ENCODE measurements at places on chromosomes 11 and 22. TPM values are rescaled to one million over a fixed set of nuclear protein-coding genes. Genes with fewer than 3 reads are reported as not detected.

Gene OR4D5
- not detected for total RNA-seq

Gene DDX10
- 54.5 TPM for total RNA-seq

Gene SPI1
- total RNA-seq, result not detected

Gene FOLR3
- total RNA-seq, result 0.45 TPM

Gene VSIG10L2
- not detected for total RNA-seq

Gene IGLL1
- total RNA-seq, result not detected

Gene KRTAP5-1
- total RNA-seq, result not detected

Gene PLAAT4
- total RNA-seq, result 1.8 TPM

Gene AQP11
- total RNA-seq, result 1.3 TPM

Gene DERL3
- 0.68 TPM for total RNA-seq

Gene SAA4
- not detected for total RNA-seq

Gene MRGPRX4
- not detected for total RNA-seq

Gene MCAM
- 11.3 TPM for total RNA-seq

Gene C1QTNF4
- total RNA-seq, result not detected

Gene TEX54
- total RNA-seq, result not detected

Gene OR51B5
- total RNA-seq, result 0.47 TPM

Gene AASDHPPT
- 27.3 TPM for total RNA-seq

Gene KDM4E
- total RNA-seq, result not detected

Gene OR51E2
- not detected for total RNA-seq

Gene SRPRA
- total RNA-seq, result 66.9 TPM

Gene CRYBB3
- total RNA-seq, result not detected

Gene RAPSN
- not detected for total RNA-seq

Gene MS4A14
- total RNA-seq, result not detected

Gene TSSK2
- total RNA-seq, result not detected

Gene RASSF10
- total RNA-seq, result 3.4 TPM

Gene ROM1
- total RNA-seq, result 4.8 TPM

Gene KCNE3
- total RNA-seq, result not detected

Gene C1QTNF5
- not detected for total RNA-seq

Gene P2RY2
- 10.7 TPM for total RNA-seq

Gene MYOD1
- total RNA-seq, result not detected

Gene OR9I1
- total RNA-seq, result not detected

Gene XRRA1
- 3.7 TPM for total RNA-seq

Gene OR52N4
- total RNA-seq, result not detected

Gene NXPE2
- total RNA-seq, result not detected

Gene NXPE1
- not detected for total RNA-seq

Gene MMP3
- total RNA-seq, result not detected

Gene SPDYC
- not detected for total RNA-seq

Gene TMA7B
- total RNA-seq, result not detected
